COR-L47 (cell line): ENCODE measurements at places on chromosomes 5 and 9.
A peak's percentile ranks its signal among the peaks of the same experiment; 100 is the strongest.

DNA sequence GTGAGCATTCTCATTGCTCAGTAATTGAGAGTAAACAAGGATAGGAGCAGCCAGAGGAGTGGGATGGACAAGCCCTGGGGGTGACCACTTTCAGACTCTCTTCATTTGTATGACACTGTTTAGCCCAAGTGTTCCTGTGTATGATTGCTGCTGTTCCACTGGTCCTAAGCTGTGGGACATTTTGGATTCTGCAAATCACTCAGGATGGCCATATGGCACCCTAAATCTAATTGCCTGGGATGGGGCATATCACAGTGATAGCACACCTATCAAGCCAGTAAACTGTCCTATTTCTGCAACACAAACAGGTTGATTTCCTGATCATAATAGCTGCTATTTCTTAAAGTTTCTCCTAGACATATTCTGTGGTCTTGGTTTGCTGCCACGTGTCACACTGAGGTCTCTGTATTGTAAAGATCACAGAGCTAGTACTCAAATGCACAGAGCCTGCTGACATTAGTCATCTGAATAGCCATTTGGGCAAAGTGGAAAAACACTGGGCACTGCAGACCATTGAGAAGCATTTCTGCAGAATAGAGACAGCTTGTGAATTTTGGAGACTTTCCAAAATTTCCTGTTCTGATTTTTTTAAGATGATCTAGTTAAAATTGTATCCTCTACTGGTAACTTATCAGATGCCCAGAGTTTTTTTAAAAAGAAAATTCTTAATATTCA, 320.2 kb downstream of the RFX3 start:
- peak; percentile 14 for DNase-seq

- no peak for DNase-seq
These were observed 80.8 kb downstream of the NTRK2 start for GRCh38 chr9:84750152-84750865.

- DNase-seq = no peak
These were observed 204.4 kb upstream of the DMRT1 start for GRCh38 chr9:636931-637591.

DNA sequence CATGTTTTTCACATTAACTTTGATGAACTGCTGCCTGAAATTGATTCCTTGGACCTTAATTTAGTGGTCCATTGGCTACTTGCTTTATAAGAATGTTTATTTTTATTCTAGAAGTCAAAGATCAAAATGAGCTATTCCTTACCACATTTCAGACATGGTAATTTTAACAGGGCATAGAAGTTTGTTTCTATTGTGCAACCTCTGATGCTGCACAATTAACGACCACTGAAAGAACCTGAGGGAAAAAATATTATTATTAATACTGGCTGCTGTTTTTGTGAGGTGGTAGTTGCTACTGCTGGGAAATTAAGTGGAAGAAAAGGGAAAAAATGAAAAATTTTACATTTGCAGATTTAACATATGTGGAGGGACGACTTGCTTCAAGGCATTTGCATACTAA, 37.9 kb upstream of the RAB3C start:
- no peak for DNase-seq

DNA sequence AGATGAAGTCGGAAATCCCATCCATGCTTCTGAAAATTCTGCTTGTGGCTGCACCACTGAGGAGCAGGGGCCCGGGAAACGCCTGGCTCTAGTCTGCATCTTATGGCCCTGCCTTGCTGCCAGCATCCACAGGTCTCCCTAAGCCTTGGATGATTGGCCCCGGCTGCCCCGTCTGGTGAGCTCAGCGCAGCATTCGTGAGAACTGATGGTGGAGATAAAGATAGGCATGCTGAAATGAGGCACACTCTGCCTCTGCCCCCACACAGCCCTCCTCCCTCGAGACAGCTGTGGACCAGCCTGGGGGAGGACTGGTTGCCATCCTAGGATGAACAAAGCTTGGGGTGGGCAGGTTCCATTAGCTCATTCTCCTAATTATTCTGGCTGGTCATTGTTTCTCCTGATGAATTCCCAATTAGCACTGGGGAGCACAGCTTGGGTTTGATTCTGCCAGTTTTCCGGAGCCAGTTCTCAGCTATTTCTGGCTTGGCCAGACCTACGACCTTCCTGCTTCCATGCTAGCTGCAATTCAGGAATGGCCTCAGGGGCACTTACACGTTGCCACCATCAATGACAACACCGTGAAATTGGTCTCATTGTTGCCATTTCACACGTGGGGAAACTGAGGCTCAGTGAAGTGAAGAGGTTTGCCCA, 62.8 kb upstream of the CPEB4 start:
- no peak for DNase-seq

DNA sequence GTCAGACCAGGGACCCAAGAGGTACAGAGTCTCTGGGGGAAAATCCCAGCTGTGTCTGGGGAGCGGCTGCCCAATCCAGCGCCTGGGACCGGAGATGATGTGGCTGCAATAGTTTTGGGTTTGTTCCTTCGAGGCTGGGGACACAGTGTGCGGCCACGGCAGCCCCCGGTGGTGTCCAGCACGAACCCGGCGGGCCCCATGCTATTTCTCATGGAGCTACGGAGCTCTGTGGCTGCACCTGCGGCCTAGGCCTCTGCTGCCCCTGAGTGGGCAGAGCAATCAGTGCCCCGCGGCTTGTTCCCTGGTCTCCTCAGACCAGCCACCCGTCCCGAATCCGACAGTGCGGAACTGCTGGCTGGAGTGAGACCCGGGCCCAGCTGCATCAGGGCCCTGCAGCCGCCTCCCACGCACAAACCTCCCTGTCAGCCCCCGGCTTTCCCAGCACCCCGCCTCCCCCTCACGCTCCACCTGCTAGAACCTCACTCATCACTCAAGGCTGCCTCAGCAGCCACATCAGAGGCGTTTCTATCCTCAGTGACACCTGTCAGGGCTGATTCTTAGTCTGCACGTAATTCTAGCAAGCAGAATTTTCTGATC, 29.0 kb downstream of the SARDH start:
- no peak for DNase-seq

- no peak for DNase-seq
These were observed 510.0 kb downstream of the GADD45G start for GRCh38 chr9:90114641-90115425.

DNA sequence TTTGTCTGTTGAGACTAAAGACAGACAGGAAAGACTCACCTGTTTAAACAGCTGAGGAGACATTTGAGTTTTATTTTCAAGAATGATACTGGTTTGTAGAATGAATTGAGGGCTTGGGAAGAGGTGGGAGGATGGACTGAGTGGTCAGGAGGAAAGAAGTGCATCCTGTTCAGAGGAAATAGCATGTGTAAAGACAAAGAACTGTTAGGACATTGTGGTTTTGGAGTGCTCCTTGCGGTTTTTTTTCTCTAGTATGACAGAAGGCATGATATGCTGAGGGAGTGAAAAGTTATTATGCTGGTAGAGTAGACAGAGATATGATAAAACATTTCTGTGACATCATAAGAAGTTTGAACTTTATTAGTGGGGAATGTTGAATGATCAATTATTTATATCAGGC, 270.7 kb upstream of the ELAVL2 start:
- DNase-seq = no peak

DNA sequence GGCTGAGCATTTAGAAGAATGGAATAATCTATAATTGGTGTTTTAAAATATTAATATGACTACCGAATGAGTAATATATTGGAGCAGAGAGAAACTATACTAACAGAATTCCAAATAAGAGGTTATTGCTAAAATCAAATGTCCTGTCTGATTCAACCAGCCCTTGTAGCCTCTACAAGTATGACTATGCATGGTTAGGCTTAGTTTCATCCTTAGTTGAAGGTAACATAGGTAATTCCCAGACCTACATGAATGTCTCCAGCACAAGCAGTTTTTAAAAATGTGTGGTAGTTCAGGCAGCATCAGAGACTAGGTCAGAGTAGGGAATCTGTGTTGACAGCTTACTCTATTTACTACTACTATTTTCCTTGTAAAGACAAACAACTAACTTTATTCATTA, 51.7 kb upstream of the SLC27A6 start:
- no peak for DNase-seq

- no peak for DNase-seq
These were observed 48.9 kb upstream of the TDRD7 start for GRCh38 chr9:97362777-97363545.

DNA sequence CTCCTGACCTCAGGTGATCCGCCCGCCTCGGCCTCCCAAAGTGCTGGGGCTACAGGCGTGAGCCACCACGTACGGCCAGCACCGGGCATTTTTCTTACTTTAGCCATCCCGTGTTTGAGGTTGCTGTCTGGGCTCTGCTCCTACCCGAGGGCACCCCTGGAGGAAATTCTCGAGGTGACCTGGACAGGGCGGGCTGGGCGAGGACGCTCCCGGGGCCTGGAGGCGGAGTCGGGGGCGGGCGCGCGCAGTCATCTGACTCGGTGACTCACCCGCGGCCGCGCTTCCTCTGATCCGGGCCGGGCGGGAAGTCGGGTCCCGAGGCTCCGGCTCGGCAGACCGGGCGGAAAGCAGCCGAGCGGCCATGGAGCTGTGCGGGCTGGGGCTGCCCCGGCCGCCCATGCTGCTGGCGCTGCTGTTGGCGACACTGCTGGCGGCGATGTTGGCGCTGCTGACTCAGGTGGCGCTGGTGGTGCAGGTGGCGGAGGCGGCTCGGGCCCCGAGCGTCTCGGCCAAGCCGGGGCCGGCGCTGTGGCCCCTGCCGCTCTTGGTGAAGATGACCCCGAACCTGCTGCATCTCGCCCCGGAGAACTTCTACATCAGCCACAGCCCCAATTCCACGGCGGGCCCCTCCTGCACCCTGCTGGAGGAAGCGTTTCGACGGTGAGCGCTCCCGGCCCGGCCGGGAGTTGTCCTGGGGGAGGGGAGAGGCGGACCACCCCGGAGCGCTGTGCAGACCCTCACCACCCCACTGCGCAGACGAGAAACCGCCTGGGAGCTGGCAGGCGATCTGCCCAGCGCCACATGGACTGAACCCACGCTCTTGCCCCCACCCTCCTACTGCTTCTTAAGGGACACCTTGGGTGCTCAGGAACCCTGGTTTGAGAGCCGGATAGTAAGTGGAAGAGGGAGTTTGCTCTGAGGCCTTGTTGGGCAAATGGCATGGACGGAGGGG, at the start of gene HEXB:
Gene HEXB, plus strand, starts transcription at position 334 of the 952 bp plus-strand sequence. Its CDS starts 28 bp downstream, at position 362.
- DNase-seq = peak; percentile 82

GRCh38 chr9:112140936-112141335, 34.2 kb downstream of the SUSD1 start:
- DNase-seq = no peak

GRCh38 chr9:3398232-3398648, 127.6 kb downstream of the RFX3 start:
- DNase-seq = no peak
